Stimulated activated CD4-positive, alpha-beta T cell treated with anti-CD3 and anti-CD28 coated beads, Interleukin-1b, Interleukin-23, amount 100 ng/mL, for 1 hour (primary cell): ENCODE measurements at places on chromosomes 3 and 15.

- no peak for DNase-seq
Observed at GRCh38 chr3:10480871-10481378, 24.5 kb downstream of the ATP2B2 start.

GRCh38 chr3:99818818-99819217, 1.2 kb downstream of the CMSS1 start:
- no peak for DNase-seq

GRCh38 chr3:193843474-193844301, 250.7 kb downstream of the OPA1 start:
- no peak for DNase-seq

- no peak for DNase-seq
Observed at GRCh38 chr15:63888146-63888545, 54.4 kb upstream of the HERC1 start.

- no peak for DNase-seq
Observed at GRCh38 chr3:32384938-32385337, 6.7 kb upstream of the CMTM7 start.

- DNase-seq, result no peak
Observed at GRCh38 chr15:38148471-38148870, 104.2 kb upstream of the SPRED1 start.

DNA sequence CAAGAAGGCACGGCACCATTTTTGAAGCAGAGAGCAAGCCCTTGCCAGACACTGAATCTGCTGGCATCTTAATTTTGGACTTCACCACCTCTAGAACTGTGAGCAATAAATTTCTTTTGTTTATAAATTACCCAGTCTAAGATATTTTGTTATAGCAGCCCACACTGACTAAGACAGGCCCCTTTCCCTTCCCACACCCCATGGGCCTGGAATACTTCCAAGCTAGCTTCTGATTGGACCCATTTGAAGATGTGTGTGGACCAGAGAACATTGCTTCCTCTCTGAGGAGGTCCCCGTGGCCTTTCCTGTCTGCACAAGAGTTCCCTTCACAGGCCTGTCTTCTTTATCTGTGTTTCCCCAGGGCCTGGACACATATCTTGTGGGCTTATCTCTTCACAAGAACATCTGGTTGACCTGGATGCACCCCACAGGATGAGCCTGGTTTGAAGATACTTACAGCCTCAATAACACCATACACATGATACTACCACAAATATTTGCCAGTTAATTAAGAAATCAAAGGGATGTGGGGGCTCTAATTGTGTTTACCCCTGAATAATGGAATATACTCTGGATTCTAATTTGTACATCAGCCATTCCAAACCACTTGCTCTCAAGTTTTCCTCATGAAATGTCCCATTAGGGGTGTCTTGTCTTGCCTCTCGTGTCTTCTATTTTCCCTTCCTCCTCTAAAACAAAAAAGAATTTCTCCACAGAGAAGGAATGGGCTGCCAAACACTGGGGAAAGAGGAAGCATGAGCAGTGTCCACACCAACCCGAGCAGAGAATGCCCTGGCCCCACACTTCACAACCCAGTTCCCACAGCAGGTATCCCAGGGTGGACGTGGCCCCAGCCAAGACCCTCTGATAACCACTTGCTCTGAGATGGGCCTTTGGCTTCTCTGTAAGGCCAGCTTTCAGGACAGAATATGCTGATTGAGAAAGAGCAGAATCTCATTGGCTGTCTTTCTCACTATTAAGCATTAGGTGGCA, 42.5 kb downstream of the GLB1 start:
- no peak for DNase-seq
